ENCODE measurements at places on chromosomes 5 and 9.

- no peak for DNase-seq
These were observed 20.1 kb downstream of the SYK start for GRCh38 chr9:90821697-90822096.

- DNase-seq: no peak
These were observed 13.3 kb upstream of the RNF130 start for GRCh38 chr5:180084638-180085561.

DNA sequence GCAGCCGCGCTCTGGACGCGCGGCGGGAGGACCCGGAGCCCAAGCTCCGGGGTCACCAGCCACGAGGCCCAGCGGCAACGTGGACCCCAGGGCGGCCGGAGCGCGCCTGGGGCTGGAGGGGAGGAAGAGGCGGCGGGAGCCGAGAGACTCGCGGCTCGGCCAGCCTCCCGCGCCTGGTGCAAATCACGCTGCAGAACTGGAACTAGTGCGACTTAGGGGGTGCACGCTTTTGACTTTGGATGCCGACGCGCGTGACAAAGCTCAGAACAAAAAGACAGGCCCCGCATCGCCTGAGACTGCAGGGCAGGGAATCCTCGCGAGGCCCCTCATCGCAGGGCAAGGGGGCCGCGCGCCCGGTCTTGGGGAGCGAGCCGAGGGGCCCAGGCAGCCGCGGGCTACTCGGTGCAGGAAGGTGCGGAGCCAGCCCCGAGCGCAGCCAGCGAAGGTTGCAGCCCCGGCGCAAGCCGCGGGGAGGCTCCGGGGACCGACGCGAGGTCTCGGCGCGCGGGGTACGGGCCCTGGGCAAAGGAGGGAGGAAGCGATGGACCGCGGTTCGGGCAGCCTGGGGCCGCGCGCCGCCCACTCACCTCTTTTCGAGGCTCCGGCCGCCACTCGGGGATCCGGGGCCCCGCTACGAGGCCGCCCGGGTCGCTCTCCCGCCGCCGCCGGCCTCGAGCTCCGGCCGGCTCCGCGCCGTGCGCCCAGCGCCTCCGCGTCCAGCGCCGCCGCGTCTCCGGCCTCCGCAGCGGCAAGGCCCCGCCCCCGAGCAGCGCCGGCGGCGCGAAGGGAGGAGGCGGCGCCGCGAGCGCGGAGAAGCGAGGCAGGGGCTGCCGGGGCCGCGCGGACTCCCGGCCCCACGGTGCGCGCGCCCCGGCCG is at the start of gene GOLM1:
Gene GOLM1 (minus strand): TSS at position 735 of the 877 bp plus-strand sequence. CDS start 20,238 bp downstream, outside the sequence.
- DNase-seq: no peak

DNA sequence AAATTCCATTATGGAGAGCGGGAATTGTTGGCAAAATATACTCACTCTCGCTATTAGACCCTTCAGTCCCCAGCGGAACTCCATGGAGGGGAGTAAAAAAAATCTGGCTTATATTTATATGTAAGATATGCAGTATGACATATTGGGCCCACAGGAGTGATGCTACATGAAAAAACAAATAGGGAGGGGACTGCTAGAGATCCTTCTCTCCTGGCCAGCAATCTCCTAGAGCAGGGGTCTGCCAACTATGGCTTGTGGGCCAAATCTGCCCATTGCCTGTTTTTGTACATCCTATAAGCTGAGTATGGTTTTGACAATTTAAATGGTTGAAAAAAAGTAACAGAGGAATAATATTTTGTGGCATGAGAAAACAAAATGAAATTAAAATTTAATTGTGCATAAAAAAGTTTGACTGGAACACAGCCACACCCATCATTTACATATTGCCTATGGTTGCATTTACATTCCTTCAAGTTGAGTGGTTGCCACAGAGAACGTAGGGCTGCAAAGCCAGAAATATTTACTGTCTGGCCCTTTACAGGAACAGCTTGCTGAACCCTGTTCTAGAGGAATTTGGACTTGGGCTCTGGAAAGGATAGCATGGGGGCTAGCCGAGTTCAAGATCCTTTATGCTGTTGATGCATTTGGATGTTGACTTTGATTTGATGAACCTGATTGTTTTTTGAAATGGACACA is 197.3 kb upstream of the CLINT1 start:
- DNase-seq: no peak

GRCh38 chr5:57280853-57281252 is 107.0 kb downstream of the GPBP1 start:
- DNase-seq: no peak

DNA sequence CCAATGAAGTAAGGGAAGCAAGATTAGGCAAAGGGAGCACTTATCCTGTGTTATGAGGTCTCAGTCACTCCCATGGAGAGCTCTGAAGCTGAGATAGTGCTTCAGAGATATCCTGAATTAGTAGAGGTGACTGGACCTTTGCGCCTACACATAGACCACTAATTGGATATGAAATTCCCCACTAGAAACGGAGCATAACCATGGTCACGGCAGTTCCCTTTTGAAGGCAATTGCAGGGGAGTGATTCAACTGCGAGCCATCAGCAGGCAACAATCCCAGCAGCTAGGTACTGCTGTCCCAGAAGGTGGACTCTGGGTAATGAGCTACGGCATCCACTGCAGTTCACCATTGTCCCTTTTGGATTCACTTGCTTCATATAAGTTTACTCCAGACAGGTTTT is 267.7 kb upstream of the RASA1 start:
- no peak for DNase-seq

DNA sequence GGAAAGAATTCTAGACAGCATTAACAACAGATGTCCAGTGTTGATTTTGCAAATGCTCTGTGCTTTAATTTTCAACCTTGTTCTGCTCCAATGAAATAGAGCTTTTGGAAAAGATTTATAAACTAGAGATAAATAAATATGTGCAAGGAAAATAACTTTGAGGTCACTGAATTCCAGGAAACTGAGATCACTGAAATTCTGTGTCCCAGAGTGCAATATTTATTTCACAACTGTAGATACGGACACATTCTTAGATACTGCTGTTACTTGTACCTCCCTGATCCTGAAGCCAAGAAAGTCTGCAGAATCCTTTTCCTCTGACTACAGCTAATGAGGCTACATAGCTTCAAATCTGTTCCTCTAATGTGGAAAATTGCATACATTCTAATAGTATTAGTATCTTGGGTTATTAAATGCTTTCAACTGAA is 222.9 kb downstream of the DOCK8 start:
- no peak for DNase-seq

DNA sequence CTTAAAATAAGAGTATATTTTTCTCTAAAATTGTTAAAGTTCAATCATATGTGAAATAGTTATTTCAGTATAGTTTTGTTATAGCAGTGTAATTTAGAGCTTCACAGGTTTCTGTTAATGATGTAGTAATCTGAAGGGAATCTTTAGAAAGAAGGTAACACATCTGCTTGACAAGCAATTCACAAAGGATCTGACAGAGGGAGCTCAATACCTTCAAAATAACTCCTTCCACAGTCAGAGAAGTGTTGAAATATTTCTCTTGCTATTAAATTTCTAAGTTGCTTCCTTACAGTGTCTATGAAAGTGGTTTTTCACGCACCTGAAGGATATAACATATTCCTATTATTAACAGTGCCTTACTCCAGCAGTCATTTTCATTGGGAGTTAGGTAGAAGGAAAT is 44.9 kb downstream of the SLC25A51 start:
- no peak for DNase-seq

GRCh38 chr5:67493676-67494075 is 297.1 kb upstream of the CD180 start:
- DNase-seq: no peak

DNA sequence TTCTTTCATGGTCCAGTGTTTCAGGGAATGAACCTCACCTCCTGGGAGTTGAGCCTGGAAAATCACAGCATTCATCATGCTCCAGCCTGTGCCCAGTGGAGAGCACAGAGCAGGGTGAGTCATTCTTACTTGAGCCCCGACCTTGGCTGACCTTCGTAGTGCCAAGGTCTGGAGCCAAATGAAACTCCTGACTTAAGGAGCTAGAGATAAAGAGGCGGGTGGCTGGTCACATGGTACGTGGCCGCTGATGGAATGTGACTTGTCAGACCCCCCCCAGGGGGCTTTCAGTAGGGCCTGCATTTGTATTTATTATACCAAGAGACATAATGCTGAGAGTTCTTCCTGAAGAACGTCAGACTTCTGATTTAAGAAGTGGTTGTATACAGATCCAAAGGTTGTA is 15.0 kb upstream of the PIP5K1B start:
- DNase-seq: no peak

- no peak for DNase-seq
These were observed 285.7 kb upstream of the TUT7 start for GRCh38 chr9:86639899-86640379.

- no peak for DNase-seq
These were observed 63.7 kb upstream of the IER5L start for GRCh38 chr9:129241725-129242124.
